ENCODE measurements at places on chromosomes 4 and X. TPM values are rescaled to one million over a fixed set of nuclear protein-coding genes. Genes with fewer than 3 reads are reported as not detected.
A peak's percentile ranks its signal among the peaks of the same experiment; 100 is the strongest.

DNA sequence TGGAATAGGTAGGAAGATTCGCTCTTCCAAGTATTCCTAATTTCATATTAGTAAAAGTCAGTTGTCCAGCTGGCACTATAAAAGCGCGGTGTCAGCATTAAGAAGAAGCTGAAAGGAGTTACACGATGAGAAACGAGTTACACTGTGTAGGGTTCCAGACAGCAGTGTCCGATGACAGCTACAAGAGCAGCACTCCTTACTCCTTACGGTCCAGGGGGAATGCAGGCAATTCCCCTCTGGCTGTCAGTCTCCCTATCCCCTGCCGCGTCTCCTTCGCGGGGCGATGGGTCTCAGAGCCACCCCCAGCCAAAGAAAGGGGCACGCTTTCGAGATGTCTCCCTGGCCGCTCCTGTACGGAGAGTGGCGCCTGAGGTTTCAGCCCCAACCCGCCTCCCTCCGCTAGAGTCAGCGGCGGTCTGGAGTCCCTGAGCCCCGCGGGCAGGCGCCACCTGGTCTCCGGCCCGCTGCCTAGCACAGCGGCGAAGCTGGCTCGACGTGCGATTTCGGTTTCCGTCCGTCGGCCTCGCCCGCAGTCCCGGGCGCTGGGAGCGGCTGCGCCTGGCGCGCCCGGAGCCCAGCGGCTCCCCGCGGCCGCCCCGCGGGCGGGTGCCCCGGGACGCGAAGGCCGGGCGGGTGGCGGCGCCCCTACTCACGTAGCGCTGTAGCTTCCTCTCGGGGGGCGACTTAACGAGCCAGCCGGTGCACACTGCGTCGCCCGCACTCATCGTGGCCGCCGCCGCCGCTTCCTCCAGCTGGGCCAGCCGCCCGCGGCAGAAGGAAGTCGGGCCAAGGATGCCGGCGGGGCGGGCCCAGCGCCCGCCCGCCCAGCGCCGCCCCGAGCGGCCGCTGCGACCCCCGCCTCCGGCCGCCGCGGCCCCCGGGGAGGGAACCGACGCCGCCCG, at the start of gene GAB3:
TSS of gene GAB3 (minus strand) at position 777 of the 902 bp plus-strand sequence. CDS start at position 725, 52 bp downstream.
- peak; percentile 37 for DNase-seq

DNA sequence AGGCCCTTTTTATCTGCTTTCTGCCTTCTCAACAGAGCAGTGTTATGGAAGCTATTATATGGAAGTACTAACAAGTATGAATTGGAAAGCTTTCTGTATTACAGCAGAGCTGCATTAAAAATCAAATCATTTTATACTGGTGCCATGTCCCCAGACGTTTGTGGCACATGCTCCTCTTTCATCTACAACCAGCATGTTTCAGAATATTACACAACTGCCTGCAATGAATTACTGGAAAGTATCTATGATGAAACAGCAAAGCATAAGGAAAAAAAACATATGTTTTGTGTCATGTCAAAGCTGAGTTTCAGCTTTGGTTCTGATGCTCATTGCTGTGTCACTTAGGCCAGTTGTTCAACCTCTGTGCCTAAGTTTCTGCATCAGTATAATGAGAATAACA, 576.8 kb downstream of the GBA3 start:
- no peak for DNase-seq

GRCh38 chr4:39166669-39167068, 15.7 kb upstream of the WDR19 start:
- DNase-seq: no peak

DNA sequence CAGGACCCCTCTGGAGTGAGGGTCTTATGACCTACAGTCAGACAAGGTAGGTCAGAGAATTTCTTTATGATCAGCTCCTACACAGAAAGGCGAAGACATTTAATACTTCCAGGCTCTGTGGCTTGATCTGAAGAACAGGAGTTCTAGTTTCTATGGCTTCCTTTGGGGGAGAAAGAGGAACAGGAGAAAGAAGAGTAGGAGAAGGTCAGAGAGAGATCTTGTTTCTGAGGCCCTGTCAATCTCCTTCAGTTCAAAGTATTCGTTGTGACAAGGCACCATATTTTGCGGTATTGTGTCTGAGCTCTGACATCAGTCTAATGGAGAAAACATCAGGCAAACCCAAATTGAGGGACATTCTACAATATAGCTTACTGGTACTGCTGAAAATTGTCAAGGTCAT, 16.7 kb downstream of the TMSB4X start:
- no peak for DNase-seq

DNA sequence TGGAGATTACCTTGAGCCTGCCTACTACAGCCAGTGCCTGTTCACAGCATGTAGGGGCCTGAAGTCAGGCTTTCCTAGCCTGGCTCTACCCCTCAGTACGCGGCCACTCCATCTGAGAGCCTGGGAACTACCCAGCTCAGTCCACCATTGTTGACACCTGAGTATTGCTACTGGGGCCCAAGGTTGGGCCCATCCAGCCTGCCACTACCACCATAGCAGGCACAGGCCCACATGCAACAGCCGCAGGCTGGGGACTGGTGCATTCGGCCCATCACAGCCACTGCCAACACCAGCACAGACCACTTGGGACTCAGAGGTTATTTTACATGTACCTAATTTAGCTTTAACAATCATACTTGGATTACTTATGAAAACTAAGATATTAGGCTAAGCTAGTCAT, 314.0 kb downstream of the GALNTL6 start:
- DNase-seq: no peak

DNA sequence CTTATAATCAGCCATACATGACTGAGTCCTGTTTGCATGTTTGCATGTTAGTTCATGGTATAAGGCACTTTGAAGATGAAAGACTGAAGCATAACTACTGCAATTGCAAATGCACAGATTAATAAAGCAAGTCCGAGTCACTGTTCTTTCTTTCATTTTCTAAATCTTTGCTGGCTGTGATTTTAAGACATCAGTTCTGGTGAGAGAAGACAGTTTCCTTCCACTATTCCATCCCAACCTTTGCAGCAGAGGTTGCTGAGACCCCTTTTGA, 28.3 kb downstream of the RASL11B start:
- DNase-seq: no peak

DNA sequence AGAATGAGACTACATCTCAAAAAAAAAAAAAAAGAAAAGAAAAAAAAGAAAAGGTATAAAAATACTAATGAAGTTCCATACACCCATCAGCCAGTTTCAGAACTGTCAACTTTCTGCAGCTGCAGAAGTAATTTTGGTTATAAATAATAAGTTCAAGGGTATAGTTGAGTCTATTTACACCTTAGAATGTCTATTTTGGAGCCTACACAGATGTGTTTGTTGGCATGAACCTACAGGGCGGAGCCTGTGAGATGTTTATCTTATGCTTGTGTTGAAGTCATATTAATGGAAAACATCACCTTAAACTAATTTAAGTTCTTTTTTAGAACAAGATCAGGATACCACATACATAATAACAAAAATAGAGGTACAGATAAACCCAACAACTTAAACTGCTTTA, 85.8 kb downstream of the RAPGEF2 start:
- no peak for DNase-seq

DNA sequence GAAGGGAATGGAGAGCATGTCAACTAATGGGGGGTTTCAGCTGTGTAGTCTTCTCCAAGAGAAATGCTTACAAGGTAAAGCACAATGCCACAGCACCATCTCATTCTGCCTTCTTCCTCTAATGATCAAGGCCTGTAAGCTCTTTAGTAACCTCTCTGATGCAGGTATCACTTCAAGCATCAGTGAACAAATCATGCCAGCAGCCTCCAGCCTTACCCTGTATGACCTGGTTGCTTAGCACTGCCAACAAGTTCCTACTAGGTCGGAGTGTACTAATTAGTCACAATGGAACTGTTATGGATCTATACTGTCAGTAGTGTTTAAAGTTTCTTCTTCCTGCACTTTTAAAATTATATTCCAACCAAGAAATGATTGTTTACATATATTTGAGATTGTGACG, 197.7 kb downstream of the GRID2 start:
- DNase-seq: no peak

- DNase-seq: no peak
Measured at GRCh38 chr4:54550395-54551171, 107.2 kb upstream of the KIT start.

DNA sequence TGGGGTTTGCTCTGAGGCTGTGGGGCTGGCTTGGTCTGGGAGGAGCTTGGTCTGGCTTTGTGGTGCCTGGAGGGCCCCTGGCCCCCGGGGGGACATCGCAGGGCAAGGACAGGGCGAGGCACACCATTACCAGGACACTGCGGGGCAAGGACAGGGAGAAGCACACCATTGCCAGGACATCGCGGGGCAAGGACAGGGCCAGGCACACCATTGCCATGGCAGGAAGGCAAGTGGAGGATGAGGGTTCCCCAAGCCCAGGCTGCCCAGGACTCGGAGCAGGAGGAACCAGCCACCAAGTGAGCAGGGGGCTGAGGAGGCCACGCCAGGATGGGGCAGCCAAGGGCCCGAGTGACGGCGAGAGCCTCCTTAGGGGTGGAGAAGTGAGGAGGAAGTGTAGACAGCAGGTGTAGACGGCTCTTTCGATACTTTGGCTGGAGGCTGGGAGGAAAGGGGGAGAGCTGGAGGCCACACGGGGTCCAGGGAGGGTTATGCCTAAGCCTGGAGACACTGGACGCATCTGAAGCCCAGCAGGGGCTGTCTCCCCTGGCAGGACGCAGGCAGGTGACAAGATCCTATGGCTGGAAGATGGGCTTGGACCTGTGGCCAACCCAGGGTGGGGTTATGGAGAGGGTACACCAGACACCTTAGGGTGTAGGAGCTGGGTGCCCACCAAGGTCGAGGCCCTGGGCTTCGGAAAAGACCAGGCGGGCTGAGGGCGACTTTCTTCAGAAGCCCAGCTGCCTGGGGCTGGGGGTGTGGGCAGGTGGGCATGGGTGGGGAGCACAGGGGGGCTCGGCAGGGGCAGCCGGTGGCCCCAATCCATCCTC, 7.3 kb downstream of the NKX1-1 start:
- DNase-seq: no peak

DNA sequence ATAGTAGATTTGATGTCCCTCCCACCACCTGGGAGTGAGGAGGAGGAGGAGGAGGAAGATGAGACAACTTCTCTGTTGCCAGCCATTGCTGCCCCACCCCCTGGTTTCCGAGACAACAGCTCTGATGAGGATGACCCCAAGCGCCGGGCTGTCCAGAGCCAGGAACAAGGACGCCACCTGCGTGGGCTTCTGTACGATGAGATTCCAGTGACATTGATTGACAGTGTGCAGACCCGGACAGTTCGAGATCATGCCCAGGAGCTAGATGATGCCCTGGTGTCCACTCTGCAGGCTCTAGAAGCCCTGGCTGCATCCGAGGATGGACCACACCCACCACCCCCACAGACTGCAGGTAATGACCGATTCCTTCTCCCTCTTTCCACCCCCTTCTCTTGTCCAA, 30.5 kb upstream of the PRPS1 start:
- DNase-seq: no peak

GRCh38 chrX:3462166-3462508, 115.7 kb upstream of the MXRA5 start:
- no peak for DNase-seq

GRCh38 chr4:86846921-86847320, 2.3 kb downstream of the SLC10A6 start:
- no peak for DNase-seq

DNA sequence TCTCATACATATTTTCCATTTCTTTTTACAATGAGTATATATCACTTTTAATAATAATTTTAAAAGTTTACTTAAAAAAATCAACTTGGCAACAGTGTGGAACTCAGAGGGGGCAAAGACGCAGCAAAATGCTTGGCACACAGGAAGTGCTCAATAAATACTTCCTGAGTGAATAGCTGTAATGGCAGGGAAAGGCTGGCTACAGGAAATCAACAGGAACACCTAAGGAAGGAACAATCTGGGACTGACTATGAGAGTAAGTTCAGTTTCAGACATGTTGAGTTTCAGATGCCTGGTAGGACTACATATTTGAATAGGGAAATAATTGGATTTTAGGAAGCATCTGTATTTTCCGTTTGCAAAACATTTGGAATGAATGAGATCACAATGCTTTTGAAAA, 137.6 kb downstream of the SCLT1 start:
- DNase-seq: no peak

- DNase-seq: no peak
Measured at GRCh38 chr4:100504086-100504874, 13.5 kb downstream of the EMCN start.

GRCh38 chr4:6944301-6945051, 34.9 kb downstream of the TBC1D14 start:
- DNase-seq: no peak

GRCh38 chr4:77151241-77151640, 5.8 kb upstream of the CCNG2 start:
- no peak for DNase-seq

DNA sequence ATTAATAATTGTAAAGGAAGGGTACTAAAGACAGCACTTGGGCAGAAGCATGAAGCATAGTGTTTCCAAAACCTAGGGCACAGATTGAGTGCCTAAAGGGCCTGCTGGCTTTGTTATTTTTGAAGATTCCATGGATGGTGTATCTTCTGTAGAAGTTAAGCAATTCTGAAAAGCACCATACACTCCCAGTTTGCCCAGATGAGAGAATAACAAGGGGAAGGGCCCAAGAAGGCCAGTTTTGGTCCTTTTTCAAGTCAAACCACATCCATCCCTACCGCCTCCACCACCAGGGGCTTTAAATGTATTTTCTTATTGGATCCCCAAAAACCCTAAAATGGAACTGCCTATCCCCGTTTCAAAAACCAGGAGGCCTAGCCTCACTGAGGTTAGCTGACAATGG, 17.2 kb downstream of the SCARB2 start:
- DNase-seq: no peak

CT45A1 gene
- total RNA-seq: not detected

CT45A3 gene
- not detected for total RNA-seq

PGAM4 gene
- total RNA-seq: 0.85 TPM

RBMXL3 gene
- total RNA-seq: not detected

PNMA5 gene
- total RNA-seq: not detected

TLR10 gene
- not detected for total RNA-seq

KANTR gene
- total RNA-seq: 4.6 TPM

ASMT gene
- total RNA-seq: 2.1 TPM

NIPAL1 gene
- total RNA-seq: 1.1 TPM

SRPX2 gene
- total RNA-seq: not detected

ANKRD50 gene
- total RNA-seq: 0.15 TPM

SSX4 gene
- not detected for total RNA-seq

VCX3B gene
- total RNA-seq: not detected

All from CD8-positive, alpha-beta memory T cell (primary cell).